Right kidney (tissue), 9 donors: ENCODE measurements at places on chromosomes 7 and 10.

DNA sequence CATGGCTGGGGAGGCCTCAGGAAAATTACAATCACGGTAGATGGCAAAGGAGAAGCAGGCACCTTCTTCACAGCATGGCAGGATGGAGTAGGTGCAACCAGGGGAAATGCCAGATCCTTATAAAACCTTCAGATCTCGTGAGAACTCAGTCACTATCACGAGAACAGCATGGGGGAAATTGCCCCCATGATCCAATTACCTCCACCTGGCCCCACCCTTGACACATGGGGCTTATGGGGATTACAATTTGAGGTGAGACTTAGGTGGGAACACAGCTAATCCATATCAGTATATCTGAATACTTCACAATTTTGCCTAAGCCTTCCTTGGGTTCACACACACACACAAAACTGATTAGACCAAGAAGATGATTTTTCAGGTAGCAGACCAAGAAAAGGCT, 145.1 kb upstream of the COL1A2 start:
- DNase-seq = no peak

DNA sequence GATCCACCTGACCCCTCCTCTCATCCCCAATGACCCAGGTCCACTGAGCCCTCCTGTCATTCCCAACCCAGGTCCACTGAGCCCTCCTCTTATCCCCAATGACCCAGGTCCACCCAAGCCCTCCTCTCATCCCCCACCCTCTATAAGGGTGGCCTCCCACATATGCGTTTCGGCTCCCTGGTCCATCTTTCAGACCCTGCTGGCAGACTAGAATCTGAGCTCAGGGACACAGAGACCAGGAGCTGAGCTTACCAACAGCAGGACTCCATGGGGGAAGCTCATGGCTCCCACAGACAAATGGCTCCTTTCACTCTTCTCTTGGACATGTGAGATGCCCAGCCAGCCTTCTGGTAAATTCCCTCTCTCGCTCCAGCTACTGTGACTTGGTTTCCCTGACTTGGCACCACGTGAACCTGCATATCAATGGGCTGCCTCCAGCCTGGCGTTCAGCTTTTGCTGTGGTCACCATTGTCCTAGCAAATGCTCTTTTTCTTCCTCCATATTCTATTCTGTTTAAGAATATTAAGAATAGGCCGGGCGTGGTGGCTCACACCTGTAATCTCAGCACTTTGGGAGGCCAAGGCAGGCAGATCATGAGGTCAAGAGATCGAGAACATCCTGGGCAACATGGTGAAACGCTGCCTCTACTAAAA, 24.8 kb upstream of the INPP5A start:
- no peak for DNase-seq

GRCh38 chr10:69801434-69802315, at the start of gene COL13A1:
COL13A1 (plus strand) TSS chr10:69801906; CDS start chr10:69802424, 518 bp downstream.
- DNase-seq = peak; percentile 82

GRCh38 chr7:121546632-121547543, 150.8 kb upstream of the FAM3C start:
- peak; percentile 6 for DNase-seq

DNA sequence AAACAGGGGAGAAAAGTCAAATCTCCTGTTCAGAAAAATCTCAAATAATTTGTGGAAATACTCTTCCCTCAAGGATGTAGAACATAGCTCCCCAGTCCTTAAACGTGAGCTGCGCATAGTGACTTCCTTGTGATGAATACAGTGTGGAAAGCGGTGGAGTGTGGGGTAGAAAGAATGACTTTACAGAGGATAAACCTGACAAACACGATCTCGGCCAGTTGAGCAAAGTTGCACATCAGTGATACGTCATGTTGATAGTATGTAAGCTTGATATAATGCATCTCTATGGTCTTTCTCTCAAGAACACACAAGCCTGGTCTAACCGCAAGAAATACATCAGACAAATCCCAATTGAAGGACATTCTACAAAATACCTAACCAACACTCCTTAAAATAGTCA, 32.0 kb upstream of the ZCCHC24 start:
- DNase-seq = no peak

DNA sequence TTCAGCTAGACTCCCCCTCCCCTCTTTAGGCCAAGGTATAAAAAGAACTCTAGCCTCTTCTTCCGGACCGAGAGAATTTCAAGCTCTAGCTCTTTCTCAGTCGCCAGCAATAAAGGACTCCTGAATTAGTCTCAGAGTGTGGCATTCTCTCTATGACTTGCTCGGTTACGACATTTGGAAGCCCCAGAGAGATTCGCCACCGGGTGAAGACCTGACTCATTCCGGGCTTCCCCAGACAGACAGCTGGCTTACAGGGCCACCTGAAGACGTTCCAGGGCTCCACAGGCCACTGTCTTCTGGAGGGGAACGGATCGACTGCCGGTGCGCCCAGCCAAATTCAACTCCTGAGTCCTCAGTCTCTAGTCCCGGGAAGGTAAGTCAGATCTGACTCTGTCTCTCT, at the start of gene AKR1B15:
AKR1B15 (plus strand) TSS at position 234 of the 400 bp plus-strand sequence. CDS start 15,510 bp downstream, outside the sequence.
- DNase-seq = no peak

DNA sequence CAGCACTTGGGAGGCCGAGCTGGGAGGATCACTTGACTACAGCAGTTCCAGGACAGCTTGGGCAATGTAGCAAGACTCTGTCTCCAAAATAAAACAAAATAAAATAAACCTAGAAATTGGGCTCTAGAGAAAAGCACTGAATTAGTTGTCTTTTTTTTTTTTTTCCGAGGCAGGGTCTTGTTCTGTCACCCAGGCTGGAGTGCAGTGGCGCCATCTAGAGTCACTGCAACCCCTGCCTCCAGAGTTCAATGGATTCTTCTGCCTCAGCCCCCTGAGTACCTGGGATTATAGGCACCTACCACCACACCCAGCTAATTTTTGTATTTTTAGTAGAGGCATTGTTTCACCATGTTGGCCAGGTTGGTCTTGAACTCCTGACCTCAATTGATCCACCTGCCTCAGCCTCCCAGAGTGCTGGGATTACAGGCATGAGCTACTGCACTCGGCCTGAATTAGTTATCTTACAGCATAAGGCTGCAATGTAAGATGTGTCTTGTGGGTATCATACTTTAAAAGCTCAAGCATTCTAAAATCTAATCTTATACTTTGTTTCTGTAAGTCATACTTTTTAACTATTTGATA, 12.8 kb downstream of the MEIG1 start:
- DNase-seq = peak; percentile 29

DNA sequence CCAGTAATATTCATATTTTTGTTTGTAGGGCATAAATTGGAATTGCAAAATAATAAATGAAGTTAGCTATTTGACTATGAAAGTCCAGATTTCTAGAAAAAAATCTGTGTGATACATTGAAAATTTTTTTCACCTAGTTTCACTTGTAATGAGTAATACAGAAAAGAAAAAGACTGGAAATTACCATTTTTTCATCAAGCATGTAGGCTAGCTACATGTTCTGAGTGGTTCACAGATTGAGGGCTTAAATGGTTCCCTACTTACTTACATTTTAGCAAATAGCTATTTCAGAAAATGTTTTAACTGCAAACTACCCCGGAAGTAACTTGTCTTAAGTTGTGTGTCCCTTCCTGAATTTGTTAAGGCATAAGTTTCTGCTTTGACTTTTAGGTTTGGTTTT, 396.0 kb downstream of the PHF14 start:
- DNase-seq = no peak

DNA sequence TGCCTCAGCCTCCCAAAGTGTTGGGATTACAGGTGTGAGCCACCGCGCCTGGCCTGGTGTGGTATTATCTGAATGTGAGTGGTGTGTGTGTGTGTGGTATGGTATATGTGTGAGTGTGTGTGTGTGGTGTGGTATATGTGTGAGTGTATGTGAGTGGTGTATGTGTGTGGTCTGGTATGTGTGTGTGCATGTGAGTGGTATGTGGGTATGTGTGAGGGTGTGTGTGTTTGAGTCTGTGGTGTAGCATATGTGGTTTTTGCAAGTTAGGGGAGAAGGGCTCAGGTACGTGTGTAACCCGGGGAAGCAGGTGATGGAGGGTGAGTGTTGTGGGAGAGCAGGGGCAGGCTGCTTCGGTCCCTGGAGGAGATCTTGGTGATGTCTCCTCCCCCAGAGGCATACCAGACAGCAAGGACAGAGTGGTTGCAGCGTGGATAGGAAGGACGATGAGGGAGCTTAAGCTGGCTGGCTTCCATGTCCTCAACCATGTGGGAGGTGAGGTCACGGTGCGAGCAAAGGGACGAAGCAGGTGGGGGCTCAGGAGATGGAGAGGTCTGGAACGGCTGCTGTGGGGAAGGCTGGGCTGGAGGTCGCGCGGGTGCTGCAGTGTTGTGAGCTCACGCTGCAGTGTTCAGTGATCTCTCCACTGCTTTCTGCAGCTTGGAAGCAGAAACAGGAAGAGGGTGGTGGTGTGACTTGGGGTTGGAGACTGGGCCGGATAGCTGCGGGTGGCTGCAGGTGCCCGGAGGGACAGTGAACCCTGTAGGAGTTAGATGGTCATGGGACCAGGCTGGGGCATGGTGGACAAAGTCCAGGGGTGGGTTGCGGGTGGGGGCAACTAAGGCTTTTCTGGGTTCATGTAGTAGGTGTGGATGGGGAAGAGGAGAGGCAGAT, 5.0 kb downstream of the ZYX start:
- no peak for DNase-seq

DNA sequence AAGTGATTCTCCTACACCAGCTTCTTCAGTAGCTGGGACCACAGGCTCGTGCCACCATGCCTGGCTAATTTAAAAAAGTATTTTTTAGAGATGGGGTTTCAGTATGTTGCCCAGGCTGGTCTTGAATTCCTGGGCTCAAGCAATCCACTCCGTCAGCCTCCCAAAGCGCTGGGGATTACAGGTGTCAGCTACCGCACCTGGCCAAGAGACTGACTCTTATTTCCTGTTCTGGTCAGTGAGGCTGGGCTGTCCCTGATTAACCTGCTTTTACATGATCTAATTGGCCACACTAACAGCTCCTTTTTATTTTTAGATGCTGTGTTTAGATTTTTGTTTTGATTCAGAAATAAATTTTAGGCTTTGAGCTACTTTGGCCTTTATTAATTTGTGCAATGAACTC, 203.9 kb downstream of the NXPH1 start:
- no peak for DNase-seq

GRCh38 chr10:44824607-44825006, 86.5 kb upstream of the TMEM72 start:
- no peak for DNase-seq

GRCh38 chr10:110081911-110082310, 74.1 kb downstream of the ADD3 start:
- no peak for DNase-seq

DNA sequence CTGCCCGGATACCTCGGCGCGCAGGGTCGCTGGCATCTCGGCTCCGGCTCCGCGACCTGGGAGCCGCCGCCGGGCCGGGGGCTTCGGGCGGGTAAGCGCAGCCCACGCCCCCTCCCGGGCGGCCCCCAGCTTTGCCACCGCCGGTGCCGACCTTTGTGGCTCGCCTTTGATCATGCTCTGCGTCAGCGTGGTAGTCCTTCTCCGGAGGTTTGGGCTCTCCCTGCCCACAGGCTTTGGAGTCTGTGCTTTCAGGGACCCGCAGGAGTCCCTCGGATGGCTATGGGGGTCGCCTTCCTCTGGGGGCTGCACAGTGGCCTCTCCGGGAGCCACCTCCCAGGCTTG, 7.3 kb downstream of the ATP6V1F start:
- peak; percentile 62 for DNase-seq

DNA sequence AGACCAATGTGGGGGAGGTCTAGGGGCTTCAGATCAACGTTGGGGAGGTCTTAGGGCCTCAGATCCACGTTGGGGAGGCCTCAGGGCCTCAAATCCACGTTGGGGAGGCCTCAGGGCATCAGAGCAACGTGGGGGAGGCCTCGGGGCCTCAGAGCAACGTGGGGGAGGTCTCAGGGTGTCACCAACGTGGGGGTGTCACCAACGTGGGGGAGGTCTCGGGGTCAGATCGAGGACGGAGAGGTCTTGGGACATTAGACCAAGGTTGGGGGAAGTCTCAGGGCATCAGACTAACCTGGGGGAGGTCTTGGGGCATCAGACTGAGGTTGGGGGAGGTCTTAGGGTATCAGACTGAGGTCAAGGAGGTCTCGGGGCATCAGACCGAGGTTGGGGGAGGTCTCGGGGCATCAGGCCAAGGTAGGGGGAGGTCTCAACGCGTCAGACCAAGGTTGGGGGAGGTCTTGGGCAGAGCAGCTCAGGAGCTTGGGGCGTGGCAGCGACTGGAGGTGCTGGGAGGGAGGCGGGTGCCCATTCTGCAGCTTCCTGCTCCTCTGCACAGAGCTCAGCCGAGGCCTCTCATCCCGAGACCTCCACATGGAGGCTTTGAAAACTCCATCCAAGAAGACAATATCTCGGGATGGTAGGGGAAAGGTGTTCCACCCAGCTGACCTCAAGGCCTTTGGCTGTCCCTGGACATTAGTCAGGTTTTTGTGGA, 159.8 kb downstream of the WDR37 start:
- no peak for DNase-seq

- DNase-seq = no peak
Measured at GRCh38 chr10:87931836-87932230, 68.4 kb downstream of the PTEN start.

DNA sequence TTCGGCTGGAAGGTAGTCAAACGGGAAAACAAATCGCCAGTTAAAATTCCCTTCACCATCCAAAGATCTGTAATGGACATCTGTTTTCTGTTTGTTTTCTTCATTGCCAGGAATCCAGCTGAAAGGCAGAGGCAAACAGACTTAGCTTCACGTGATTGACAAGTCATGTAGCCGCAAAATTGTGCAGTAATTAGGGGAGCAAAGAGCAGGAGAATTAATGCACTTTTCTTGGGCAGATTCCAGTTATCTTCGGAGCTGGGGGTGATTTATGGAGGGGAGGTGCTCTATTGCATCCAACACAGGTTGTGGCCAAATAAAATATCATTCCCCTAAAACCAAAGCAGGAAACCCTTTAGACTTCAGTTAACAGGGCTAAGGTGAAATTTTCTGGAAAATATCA, 162.2 kb downstream of the MYOF start:
- DNase-seq = peak; percentile 22

- peak; percentile 49 for DNase-seq
Measured at GRCh38 chr7:16989811-16990413, 108.1 kb upstream of the AGR3 start.

DNA sequence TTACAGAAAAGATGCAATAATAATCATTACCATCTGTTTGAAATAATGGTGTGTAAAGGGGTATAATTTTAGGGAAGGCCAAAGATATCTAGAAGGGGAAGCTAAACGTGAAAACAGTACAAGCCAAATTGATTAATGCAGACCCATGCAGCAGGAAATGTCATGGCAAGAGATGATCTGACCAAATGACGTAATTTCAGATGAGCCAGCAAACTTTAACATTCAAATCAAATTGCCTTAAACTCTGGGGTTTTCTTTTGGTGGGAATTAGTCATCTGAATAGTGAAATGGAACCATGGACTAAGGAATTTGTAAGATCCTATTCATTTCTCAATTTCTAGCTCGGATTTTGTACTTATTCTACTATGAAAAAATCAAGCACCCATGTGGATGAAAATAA, 21.4 kb upstream of the SCIN start:
- DNase-seq = no peak

- DNase-seq = no peak
Measured at GRCh38 chr10:29377333-29377961, 88.6 kb downstream of the LYZL1 start.
